ENCODE measurements at places on chromosomes 6 and 20.

- ATAC-seq: no peak
Observed at GRCh38 chr6:93104195-93104817, 315.1 kb downstream of the EPHA7 start.

DNA sequence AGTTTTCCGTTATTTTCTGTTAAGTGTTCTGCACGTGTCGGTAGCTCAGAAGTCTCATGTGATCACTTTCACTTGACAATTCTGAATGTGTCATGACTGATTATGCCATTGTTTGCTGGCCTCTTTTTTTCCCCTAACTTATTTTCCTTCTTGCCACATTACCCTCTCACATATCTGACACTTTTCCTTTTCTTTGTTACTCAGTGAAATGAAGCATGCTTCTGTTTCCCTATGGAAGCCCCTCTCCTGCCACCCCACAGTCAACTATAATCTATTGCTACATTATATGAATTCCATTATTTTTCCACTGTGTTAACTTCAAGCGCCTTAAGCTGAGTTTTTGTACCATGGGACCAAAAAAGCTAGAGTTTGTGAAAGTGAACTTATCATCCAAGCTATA, 531.6 kb upstream of the HS3ST5 start:
- ATAC-seq: no peak

DNA sequence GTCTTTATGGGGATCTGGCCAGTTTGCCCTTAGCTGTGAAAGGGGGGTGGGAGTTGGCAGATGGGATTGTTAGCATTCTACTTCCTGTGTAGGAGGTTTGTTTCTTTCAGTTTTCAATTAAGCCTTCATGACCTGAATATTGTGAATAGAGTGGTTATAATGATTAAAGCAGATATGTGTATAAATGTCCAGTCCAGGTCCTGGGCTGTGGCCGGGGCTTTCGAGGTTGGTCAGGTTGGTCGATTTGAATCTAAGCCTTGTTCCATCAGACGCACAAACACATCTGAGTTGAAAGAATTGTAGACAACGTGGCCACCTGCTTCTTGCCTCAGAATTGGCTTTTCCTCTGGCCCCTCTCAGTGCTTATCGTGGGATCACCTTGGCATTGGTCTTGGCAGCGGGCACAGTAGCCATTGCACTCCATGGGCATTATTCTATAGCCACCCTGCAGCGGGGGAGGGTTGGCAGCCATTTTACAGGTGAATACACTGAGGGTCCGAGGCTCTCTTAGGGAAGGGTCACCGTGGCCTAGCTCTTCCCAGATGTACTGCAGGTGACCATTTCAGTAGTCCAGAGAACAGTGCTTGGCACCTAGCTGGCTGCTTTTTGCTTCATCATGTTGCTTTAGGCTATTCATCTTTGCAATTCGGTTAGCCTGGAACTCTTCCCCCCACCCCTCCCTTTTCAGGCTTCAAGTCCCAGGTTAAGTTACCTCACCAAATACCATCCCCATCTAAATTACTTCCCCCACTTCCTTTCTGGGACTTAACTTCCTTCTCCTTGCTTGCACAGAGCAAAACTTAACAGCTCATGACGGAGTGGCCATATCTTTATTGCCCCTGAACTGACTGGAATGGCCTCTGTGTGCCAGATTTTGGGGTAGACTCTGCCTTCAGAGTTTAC, 1.1 kb downstream of the RNF114 start:
- no peak for ATAC-seq

GRCh38 chr6:14673201-14673600, 555.6 kb downstream of the CD83 start:
- ATAC-seq: no peak

GRCh38 chr6:7939184-7939863, 28.7 kb upstream of the TXNDC5 start:
- ATAC-seq: peak; percentile 81

DNA sequence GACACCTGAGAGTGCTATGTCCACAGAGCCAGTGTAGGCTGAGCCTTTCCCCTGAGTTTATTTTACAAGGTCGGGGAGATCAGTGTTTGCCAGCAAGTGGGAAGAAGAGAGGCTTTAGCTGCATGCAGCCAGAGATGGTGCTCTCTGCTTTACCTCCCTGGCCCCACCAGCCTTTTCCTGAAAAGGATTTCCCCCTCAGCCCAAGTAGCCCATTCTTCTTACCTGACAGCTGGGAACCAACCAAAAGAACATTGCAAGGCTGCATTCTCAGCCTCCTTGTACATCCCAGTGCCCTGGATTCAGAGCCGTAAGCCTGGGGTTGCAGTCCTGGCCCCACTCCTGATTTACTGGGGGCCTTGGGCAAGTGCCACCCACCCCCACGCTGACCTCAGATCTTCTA, 16.9 kb downstream of the SNPH start:
- ATAC-seq: no peak

DNA sequence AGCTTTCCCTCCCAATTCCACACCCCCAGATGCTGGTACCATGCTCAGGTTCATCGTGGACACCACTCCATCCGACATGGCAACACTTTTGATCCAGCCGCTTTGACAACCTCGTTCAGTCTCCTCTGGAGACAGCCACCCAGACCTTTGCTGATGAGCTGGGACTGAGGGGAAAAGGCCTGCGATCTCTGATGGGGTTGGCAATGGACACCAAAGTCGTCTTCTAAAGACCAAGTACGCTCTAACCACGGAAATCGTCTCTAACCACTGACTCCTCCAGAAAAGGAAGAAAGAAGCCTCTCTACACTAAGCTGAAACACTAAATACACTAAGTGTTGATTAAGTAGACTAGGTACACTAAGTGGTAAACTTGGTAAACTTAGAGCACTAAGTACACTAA, 26.1 kb upstream of the HLA-E start:
- ATAC-seq: peak; percentile 34

- no peak for ATAC-seq
Observed at GRCh38 chr6:110878751-110879522, 4.4 kb downstream of the AMD1 start.

DNA sequence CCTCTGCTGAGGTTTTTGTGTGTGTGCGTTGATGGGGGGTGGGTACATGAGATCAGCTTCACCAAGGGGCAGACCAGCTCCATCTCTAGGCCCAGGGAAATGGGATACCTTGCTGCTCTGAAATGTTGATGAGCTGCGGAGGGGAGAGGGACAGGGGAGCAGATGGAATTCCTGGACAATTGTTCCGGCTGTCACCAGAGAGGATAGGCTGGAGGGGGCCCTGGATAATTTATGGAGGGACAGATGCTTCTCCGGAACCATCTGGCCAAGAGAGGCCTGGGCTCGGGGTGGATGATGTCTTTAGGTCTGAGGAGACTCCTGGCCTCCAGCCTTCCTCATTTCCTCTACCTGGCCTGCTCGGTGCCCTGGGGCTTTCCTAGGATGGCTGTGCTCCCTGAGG, 1.9 kb upstream of the TJAP1 start:
- ATAC-seq: no peak

DNA sequence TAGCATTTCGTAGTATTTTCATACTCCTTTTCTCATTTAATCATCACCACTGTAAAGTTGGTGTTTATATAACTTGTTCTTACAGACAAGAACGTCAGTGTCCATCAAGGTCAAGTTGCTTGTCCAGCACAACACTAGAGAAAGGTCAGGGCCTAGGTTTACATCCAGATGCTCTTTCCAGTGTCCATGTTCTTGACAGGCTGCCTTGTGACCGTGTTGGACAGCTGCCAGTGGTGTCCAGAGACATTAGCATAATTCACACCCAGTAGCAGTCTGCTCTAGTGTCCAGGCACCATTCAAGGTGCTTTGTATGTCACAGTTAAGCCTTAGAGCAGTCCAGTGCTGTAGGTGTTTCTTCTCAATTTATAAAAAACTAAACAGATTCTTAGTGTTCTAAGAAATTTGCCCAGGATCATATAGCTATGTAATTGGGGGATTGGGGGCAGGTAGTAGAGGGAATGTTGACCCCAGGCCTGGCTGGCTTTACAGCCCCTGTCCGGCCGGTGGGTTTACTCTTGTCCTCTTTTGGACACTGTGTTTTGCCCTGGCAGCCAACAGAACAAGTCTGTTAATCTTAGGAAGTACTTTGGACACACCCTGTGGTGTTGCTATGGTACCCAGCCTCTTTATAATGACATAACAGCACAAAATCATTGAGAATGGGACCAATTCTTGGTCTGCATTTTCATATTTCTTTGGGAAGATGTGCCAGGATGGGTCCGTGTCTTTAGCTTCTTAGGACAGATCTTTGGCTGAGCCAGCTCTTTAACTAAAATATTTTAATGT, 8.0 kb downstream of the STK35 start:
- ATAC-seq: no peak

DNA sequence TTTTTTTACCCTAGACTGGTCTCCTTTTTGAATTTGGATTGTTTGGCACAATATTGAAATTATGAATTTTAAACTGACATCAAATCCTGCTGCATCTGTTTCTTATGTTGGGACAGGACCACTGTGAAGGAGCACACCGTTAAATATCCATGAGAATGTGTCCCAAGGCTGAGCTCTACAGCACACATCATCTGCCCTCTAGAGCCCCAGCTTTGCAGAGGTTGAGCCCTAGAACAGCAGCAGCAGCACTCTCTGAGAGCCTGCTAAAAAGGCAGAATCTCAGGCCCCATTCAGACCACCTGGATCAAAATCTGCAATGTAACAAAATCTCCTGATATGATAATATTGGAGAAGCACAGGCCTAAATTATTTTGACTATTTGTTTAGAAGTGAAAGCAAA, 192.1 kb upstream of the CCN2 start:
- no peak for ATAC-seq

DNA sequence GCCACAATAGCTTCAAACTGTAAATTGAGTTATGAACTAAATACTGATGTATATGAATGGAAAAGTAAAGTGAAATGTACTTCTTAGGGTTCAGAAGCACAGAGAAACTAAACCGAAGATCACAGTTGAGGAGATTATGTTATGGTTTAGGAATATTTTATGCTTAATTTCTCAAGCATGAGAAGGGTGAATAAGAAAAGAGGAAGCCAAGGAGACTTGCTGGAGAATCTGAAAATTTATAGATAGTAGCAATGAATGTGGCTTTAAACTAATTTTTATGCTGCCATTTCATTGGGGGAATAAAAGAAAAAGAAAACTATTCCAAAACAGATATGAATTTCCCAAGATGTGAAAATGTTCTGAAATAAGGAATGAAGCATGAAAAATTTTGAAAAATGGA, 5.6 kb downstream of the ANKS1A start:
- ATAC-seq: no peak

- no peak for ATAC-seq
Observed at GRCh38 chr6:142323377-142323776, 21.6 kb downstream of the ADGRG6 start.

DNA sequence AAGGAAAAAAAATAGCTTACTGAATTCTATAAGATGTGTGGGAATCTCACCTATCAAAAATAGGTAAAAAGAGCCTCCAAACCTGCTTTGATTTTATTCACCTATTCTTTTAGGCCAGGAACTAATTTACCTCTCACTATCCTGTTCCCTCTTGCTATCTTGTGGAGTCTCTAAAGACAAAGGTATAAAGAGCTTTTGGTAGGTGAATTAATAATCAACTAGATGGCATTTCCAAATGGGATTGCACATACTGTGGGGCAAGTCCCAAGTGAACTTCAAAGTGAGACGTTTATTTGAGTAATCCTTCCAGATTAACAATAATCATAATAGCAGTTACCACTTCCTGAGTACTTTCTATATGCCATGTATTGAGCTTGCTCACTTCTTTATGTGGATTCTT, 2.8 kb downstream of the FAM8A1 start:
- no peak for ATAC-seq

- ATAC-seq: no peak
Observed at GRCh38 chr20:20214757-20215275, 153.1 kb upstream of the INSM1 start.

GRCh38 chr6:15755526-15755925, 92.7 kb upstream of the DTNBP1 start:
- no peak for ATAC-seq

DNA sequence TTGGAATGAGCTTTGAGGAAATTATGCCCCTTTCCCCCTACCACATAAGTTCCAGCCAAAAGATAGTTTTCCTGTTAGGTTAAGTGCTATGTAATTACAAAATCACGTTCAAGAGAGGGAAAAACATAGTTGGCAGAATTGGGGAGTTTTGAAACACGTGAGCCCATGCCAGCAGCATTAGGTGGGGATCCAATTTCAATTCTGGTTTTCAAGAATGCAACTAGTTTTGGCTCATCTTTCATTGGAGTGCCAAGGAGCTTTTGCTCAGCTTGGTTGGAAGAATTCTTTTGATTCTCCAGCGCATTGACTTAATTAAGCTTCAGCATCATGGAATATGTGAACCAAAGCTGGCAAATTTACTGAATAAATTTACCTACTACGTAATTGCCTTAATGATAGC, 95.9 kb downstream of the SAMD5 start:
- ATAC-seq: no peak

DNA sequence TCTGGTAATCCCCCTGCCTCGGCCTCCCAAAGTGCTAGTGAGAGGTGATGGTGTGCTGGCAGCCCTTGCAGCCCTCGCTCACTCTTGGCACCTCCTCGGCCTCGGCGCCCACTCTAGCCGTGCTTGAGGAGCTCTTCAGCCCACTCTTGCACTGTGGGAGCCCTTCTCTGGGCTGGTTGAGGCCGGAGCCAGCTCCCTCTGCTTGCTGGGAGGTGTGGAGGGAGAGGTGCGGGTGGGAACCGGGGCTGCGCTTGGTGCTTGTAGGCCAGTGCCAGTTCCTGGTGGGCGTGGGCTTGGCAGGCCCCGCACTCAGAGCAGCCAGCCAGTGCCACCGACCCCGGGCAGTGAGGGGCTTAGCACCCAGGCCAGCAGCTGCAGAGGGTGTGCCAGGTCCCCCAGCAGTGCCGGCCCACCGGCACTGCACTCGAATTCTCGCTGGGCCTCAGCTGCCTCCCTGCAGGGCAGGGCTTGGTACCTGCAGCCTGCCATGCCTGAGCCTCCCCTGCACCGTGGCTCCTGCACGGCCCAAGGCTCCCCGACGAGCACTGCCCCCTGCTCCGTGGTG, 189.0 kb upstream of the ASCC3 start:
- ATAC-seq: no peak

DNA sequence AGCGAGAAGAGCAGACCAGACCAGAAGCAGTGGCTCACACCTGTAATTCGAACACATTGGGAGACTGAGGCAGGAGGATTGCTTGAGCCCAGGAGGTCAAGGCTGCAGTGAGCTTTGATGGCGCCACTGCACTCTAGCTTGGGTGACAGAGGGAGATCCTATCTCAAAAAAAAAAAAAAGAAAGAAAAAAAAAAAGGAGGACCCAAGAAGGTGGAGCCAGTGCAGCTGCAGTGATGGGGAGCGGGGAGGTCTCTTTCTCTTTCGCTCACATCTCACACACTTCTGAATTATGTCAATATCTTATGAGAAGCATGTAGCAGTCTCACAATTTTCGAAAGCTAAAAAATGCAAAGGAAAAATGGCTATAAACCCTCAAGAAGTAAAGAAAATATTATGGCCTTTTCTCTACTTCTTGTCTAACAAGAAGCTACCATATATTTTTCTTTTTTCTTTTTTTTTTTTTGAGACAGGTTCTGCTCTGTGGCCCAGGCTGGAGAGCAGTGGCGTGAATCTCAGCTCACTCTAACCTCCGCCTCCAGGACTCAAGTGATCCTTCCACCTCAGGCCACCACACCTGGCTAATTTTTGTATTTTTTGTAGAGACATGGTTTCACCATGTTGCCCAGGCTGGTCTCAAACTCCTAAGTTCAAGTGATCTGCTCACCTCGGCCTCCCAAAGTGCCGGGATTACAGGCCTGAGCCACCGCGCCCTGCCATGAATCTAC, 3.8 kb upstream of the SPO11 start:
- ATAC-seq: no peak
